ENCODE measurements at places on chromosomes 13 and 19.

DNA sequence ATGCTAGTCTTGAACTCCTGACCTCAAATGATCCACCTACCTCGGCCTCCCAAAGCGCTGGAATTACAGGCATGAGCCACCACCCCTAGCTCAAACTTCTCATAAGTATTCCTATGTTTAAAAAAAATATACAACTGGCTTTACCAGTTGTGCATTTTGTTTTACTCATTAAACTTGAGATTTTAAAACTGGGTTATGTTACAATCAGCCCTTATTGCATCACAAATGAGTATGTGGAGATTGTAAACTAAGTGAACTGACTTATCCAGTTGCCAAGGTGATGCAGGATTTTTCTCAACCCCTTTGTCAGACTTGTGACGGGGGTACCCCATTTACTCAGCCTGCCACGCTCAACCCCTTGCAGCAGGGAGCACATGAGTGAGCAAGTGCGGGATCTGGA lies 14.4 kb upstream of the GTF2F2 start:
- DNase-seq, result no peak

GRCh38 chr19:6259312-6259861 lies 20.4 kb downstream of the MLLT1 start:
- DNase-seq, result no peak

DNA sequence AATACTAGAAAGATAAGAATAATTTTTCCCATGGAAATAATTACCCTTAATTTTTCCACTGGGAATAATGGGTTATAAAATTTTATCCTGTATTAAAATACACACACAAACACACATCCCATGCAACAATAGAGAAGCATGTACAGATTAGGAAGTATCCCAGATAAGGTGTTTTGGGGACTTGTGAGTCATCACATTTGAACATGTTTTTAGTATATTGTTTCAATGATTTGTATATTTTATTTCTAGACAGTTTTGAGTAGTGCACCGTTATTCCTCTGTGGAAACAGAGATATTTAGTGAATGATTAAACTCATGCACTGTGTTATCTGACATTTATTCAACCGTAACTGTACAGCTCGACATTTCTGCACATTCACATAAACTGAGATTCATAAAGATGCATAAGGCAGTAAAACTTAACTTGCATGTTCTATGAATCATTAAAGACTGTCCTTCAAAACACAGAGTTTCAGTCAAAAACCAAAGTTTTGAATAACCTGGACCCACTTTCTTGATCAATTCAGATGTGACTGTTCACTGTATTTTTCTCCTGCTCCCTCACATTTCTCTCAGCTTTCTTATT lies 30.1 kb downstream of the KLF12 start:
- DNase-seq, result no peak

DNA sequence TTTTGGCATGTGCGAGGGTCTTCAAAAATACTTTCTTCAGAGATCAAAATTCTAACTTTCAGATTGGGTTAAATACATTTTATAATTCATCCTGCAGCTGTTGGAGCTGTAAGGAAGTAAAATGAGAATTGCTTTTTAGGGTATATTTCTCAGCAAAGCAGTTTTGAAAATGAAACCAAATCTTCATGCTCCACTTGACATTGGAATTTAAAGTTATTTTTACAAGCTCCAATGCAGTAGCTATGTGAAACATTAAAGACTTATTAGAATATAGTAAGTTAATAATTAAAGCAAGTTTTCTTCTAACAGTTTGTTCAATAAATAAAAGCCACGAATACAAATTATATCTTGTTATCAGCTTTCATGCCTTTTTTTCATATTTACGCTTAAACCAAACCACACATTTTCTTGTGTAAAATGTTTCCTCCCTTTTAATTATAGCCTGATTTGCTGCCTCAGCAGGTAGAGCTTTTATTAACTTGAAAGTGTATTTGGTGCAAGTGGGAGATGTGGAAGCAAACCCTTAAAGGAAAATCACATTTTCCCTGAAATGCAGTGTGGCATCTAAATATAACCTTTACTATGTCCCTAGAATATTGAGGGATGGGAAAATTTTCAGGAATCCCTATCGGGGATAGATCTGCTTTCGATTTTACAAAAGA lies 12.4 kb upstream of the MICU2 start:
- DNase-seq, result no peak

DNA sequence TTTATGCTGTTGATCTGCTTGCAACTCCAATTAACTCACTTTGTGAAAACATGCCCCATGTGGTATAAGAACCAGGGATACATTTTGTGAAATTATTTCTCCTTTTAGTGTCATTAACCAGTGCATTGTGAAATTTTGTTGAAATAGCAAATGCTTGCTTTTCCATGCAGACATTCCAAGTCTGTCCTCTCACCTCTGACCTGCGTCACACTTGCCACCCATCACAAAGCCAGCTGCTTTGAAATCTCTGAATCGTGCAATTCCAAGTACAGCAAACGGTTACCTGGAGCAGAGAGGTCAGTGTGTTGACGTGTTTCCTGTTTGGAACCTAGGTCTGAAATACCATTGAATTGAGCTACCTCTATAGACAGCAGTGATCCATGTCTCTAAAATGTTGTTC lies 4.9 kb upstream of the SLC25A15 start:
- no peak for DNase-seq

DNA sequence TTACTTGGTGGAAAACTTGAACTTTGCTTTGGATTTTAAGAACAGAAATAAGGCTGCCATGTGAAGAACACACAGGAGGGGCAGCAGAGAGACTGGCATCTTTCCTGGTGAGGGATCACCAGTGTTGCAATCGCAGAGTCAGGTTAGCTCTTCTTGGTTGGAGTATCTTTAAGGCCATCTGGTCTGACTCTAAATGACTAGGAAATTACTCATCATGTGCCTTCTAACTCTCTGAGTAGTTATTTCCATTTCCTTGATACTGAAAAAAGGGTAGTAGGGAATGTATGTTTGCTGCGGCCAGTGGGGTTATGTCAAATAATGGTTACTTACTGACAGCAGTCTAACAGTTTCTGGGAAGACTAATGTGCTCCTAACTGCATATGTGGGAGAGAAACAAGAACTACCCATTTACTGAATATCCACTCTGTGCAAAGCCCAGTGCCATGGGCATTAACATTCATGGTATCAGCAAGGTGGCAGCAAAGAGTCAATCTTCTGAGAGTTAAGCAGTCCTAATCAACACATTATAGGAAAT lies 122.1 kb downstream of the COG6 start:
- no peak for DNase-seq

- no peak for DNase-seq
Measured at GRCh38 chr13:20495087-20496023, 30.3 kb downstream of the CRYL1 start.

DNA sequence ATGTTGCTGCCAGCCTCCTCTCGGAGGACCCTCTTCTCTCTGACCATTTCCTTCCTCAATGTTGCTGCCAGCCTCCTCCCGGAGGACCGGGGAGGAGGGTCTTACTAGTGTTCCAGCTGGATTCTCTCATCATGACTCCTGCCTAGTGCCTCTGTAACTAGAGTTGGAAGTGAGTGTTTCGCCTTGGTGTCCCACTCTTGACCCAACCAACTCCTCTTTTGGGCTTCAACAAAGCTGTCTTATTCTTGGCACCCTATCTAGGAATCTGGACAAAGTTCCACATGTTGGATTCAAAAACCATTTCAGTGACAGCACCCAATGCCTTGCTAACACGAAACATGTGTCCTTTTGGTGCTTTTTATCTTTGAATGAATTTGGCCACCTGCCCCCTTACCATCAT lies 165.4 kb downstream of the GPC5 start:
- DNase-seq, result no peak

DNA sequence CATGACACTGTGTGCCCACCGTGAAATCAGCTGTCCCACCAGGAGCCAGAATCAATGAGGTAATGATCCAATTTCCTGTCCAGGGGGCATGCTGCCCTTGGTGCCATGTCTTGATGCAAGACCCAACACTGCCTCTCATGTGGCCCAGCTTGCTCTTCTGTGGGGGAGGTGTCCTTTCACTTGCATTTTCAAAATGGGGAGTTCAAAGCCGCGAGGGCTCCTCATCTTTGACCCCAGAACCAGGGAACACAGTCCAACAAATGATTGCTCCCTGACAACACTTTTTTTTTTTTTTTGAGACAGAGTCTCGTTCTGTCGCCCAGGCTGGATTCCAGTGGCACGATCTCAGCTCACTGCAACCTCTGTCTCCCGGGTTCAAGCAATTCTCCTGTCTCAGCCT lies 64.1 kb downstream of the FGF9 start:
- DNase-seq, result no peak

GRCh38 chr19:38370299-38370698 lies 4.1 kb upstream of the PSMD8 start:
- DNase-seq, result no peak

DNA sequence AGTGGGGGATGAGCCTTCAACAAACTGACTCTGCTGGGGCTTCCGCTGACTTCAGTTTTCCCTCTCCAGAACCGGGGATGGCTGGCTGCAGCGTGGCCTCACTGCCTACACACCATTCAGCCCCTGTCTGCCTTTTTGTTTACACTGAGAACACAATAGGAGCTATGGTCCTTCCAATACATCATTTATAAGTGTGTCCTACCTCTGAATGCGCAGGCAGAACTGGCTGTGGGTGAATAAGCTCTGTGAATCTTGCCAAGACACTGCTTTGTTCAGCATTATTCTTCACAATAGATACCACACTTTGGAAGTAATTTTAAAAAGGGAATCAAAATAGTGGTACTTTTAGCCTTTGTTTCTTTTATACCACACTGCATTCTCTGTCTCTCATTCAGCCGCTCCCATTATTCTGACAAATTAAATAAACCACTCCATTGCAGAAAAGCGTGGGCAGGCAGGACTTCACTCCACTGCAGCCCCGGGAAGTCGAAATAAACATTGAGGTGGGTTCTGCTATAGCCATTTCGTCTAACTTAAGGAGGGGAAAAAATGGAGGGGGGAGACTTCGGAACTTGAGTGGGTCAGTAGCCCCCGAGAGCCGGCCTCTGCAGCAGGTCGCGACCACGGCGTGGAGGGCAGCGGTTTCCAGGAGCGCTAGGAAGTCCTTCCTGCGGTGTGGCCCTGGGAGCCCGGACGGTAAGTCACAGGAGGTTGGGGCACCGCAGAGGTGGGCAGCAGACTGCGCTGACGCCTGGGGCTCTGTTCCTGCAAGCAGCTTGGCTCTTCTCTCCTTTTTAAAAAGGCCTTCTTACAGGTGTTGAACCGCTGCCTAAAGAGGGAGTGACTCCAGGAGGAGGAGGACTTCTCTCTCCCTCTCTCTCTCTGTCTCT lies 94.8 kb upstream of the SOX1 start:
- no peak for DNase-seq

- DNase-seq, result peak; percentile 74
Measured at GRCh38 chr13:39602614-39603366, at the start of gene LHFPL6. Gene LHFPL6 (minus strand): TSS chr13:39603193.

GRCh38 chr19:16465239-16465638 lies 6.5 kb downstream of the EPS15L1 start:
- no peak for DNase-seq

DNA sequence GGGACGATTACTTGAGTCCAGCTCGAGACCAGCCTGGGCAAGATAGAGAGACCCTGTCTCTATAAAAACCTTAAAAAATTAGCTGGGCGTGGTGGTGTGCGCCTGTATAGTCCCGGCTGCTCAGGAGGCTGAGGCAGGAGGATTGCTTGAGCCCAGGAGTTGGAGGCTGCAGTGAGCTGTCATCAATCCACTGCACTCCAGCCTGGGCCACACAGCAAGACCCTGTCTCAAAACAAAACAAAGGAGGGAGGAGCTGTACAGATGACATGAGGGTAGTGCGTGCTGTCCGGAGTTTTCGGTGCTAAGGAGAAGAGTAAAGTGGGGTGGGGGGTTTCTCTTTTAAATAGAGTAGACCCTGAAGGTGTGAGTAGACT lies 22.6 kb downstream of the HDGFL2 start:
- no peak for DNase-seq

DNA sequence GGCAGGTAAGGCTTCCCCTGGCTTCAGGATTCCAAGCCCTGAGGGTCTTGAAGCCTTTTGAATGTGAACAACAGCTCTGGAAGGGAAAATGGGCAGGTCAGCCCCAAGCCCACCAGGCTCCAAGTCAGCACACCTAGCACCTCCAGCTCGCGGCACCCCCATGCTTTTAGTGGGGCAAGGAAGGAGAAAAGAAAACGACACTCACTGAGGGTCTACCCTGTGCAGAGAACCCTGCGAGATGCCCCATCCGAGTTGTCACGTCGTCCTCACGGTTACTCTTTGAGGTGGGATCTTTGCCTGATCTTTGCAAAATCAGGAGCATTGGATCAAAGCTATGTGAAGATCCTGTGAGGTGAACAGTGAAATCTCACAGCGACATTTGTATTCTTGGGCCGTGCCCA lies 5.7 kb upstream of the F10 start:
- DNase-seq, result no peak

DNA sequence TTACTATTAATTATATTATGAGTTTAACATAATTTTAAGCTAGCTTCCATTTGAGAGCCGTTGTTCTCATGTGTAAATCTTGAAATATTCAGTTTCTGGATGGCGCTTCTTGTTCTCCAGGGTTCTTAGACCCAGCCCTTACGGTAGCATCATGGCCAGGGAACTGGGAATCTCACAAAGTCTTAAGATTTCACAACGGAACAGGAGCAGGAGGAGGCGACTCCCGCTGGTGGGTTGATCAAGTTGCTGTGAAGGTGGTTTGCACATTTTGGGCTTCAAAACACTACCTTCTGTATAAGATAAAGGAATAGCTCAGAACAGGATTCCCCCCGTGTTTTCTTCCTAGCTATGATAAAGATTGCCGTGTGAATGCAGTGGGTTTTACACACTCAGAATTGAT lies 2.8 kb downstream of the NAXD start:
- no peak for DNase-seq

- no peak for DNase-seq
Measured at GRCh38 chr13:51047434-51048165, 63.5 kb downstream of the C13orf42 start.

DNA sequence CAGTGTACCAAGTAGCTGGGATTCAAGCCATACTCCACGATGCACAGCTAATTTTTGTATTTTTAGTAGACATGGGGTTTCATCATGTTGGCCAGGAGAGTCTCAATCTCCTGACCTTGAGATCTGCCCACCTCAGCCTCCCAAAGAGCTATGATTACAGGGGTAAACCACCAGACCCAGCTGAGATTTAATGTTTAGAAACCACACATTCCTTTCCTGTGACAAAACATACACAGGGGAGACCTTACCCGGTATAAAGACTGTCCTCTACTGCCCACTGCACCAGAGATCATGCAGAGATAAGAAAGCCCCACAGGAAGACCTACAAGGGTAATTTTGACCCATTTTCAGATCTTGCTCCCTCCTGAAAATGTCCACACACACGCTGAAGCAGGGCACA lies 22.8 kb upstream of the ZNF83 start:
- no peak for DNase-seq

- DNase-seq, result peak; percentile 53
Measured at GRCh38 chr13:22061371-22061805, 390.5 kb downstream of the FGF9 start.

DNA sequence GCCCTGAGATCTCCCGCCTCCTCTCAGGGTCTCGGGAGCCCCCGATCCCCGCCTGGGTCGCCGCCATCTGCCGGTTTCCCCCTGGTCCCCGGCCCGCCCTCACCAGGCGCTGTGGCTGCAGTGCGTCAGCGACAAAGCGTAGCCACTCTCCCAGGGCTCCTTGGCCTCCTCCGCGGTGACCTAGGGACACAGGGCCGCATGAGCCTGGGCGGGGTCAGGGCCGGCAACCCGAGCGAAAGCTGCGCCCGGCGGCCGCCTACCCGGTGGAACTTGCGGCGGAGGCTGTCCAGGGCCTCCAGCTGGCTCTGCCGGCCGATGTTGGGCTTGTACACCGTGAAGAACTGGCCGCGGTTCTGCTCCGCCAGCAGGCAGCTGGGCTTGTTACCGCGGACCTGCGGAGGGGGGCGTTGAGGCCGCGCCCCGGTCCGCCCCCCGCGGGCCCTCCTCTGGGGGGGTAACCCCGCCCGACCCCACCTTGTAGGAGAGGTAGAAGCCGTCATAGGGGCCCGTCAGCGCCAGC lies 5.3 kb downstream of the GPX4 start:
- DNase-seq, result no peak
